ENCODE measurements at places on chromosomes 6 and 20.

DNA sequence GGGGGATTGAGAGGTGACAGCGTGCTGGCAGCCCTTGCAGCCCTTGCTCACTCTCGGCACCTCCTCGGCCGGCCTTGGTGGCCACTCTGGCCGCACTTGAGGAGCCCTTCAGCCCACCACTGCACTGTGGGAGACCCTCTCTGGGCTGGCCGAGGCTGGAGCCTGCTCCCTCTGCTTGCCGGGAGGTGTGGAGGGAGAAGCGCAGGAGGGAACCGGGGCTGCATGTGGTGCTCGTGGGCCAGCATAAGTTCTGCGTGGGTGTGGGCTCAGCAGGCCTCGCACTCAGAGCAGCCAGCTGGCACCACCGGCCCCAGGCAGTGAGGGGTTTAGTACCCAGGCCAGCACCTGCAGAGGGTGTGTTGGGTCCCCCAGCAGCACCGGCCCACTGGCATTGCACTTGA is 912.2 kb upstream of the ADGRB3 start:
- no peak for DNase-seq

DNA sequence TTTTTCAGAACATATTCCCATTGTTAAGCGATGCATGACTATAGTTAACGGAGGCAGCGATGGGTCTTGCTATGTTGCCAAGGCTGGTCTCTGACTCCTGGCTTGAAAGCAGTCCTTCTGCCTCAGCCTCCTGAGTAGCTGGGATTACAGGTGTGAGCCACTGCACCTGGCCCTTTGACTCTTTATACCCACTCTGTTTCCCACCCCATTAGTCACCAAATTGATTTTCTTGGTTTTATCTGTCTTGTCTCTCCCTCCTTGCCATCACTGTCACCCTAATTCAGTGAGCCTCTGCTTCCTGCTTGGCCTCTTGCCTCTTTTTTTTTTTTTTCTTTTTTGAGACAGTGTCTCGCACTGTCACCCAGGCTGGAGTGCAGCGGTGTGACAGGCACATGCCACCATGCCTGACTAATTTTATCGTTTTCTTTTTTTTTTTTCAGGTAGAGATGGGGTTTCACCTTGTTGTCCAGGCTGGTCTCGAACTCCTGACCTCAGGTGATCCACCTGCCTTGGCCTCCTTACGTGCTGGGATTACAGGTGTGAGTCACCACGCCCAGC is 31.3 kb downstream of the ZFAND3 start:
- no peak for DNase-seq

DNA sequence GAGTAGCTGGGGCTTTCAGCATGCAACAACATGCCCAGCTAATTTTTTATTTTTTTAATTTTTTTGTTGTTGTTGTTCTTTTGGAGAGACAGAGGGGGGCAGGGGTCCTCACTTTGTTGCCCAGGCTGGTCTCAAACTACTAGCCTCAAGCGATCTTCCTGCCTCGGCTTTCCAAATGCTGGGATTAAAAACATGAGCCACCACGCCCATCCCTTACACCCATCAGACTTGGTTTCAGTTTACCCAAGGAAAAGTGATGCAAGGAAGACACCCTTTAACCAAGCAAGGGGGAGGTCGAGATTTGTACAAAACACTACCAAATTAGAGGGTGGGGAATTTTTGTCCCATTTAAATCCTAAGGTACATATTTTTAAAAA is 210.1 kb downstream of the ARHGAP18 start:
- DNase-seq: no peak

DNA sequence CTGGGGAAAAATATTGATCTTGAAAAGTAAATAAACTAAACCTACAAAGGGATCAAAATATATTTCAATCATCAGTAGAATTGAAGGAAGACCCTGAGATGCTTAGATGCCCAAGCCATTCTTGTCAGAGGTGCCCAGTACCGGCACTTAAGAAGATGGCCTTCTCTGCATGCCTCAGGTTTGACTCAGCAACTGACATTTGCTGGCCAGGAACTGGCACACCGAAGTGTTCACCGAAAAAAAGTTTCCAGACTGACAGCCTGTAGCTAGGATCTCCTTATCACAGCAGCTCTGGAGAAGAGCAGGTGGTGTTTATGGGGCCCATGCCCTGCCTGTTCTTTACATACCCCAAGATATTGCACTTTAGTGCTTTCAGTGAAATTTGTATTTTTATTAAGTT is 203.2 kb downstream of the MOXD1 start:
- peak; percentile 9 for DNase-seq

GRCh38 chr6:15368186-15368585 is 122.3 kb downstream of the JARID2 start:
- DNase-seq: no peak

DNA sequence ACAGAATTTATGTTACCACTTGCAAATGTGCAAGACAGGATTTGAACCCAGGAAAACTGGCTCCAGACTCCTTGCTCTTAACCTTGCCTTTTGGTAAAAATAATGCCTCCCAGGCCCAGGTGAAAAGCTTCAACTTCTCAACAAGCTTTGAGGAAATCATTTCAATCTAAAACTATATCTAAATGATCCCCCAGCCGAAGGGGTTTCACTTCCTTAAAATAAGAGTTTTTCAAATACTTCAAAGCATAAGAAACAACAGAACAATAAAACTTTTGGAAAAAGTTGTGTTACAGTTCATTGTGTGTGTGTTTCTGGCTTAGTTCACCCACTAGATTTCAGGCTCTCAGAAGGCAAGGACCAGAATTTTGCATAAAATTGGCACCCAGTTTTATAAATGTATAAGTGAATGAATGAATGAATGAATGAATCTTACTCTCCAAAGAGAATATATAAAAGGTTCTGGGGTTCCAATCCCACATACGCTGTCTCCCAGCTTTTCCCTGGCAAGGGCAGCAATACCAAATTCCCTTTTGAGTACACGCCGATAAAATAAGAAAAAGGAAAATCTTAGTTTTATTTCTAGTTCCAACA is 5.4 kb downstream of the OR2H2 start:
- no peak for DNase-seq

GRCh38 chr6:150866991-150867501 is 1.5 kb downstream of the MTHFD1L start:
- DNase-seq: no peak

GRCh38 chr6:16921399-16922110 is 160.3 kb upstream of the ATXN1 start:
- DNase-seq: no peak

GRCh38 chr6:31966997-31967925 is 4.7 kb downstream of the DXO start:
- no peak for DNase-seq

Data from HFFc6 (cell line).